GM12878 (cell line): ENCODE measurements at places on chromosomes 12 and 14. TPM values are rescaled to one million over a fixed set of nuclear protein-coding genes. Genes with fewer than 3 reads are reported as not detected.

DNA sequence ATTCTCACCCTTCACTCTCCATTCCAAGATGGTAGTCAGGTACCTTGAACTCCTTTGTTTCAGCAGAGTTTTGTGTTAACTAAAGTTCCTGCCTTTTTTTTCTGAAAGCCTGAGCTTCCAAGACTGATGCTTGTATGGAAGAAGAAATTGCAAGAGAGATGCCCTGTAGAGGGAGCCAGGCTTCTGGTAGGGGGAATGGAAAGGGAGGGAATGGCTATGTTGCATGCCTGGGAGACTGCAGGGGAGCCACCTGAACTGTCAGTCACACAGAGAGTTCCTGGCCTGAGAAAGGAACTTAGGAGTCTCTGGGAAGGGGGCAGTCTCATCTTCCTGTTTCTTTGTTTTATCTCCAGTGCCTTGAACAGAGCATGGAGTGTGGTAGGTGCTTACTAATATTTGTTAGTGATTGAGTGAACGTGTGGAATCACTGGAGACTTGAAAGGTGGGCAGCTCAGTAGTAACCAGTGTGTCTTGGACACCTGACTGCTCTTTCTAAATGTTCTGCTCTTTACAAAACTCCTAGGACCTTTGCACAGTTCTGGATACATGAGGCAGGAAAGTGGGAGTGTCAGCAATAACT, 132.2 kb downstream of the ANO4 start:
- H3K27ac ChIP-seq: no peak overlapping the region
- no peak overlapping the region for H3K4me3 ChIP-seq
- no peaks in the 10 kb centered on the region for H3K36me3 ChIP-seq
- H3K4me1 ChIP-seq: no peaks in the 10 kb centered on the region

DNA sequence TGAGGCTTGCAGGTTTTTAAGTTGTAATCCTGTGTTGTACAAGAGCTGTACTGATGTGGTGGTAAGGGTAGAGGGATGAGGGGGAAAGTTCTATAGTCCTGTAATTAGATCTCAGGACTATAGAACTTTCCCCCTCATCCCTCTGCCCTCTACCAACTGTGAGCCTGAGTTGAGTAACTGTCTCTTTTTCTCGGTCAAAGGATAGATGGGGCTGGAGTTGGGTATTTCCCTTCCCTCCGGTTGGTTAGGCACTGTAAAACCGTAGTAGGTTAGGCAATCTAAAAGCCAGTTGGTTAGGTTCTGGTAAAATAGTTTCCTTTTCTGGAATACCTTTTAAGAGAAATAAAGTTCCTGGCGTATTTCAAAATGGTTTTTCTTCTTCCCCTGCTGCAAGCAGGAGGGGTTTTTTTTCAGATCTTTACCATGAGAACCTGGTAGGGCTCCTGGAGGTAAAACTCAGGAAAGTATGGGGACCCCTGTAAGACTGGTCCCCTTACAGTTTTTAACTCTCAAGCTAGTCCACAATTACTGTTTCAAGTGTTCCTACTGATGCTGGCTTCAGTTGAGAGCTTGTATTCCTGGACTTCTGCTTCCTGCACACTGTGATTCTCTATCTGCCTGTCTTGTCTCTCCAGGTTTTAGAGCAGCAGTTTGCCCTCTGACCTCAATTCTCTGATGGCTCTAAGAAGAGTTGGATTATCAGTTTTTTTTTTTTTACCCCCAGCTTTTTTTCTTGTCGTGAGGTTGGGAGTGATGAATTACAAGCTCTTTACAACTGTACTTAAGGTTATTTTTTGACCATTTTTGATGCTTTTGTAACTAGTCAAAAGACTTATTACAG, 58.7 kb downstream of the FUT8 start:
- H3K4me1 ChIP-seq: peaks cover 25% of the 10 kb centered on the region
- H3K4me3 ChIP-seq: peak overlapping the region; percentile 30
- peak overlapping the region; percentile 59 for H3K27ac ChIP-seq
- peak; percentile 53 for DNase-seq

DNA sequence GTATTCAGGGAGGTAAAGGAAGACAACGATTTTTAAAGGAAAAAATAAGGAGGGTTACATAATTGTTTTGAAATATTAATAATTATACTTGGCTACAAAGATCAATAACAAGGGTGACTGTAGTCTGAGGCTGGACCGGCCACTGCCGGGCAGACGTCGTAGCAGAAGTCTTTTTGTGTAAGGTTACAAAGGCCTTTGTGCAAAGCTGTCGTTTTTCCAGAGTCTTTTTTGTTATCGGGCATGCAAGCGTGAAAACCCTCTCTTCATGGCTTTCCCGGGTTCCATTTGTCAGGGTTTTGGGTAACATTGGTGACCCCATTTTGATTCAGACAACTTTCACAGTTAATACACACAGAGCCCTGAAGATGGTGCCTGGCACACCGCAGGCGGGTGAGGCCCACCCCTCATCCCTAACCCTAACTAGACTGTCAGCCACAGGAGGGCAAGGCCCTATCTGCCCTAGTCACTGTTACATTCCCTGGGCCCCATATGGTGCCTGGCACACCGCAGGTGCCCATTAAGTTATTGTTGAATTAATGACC, 31.3 kb downstream of the RILPL1 start:
- H3K4me3 ChIP-seq: no peak overlapping the region
- H3K4me1 ChIP-seq: no peaks in the 10 kb centered on the region
- no peaks in the 10 kb centered on the region for H3K27me3 ChIP-seq
- no peak for DNase-seq

DNA sequence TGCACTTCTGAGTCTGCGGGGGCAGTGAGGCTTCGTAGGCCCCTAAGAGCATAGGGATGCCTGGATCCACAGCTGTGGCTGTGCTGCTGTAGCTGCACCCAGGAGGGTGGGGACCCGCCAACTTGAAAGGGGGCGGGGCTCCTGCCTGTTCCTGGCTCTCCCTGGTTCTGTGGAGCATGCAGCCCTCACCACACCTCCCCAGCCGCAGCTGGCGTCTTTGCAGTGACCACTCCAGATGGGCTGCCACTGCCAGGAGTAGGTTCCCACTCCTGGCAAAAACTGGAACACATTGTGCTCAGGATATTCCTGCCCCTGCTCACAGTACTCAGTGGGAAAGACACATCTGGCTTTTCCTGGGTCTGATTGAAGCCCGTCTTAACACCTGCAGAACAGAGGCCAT, 35.8 kb downstream of the TIMELESS start:
- peaks cover 5% of the 10 kb centered on the region for H3K36me3 ChIP-seq
- DNase-seq: no peak
- no peak overlapping the region for H3K4me3 ChIP-seq
- H3K27me3 ChIP-seq: no peaks in the 10 kb centered on the region

DNA sequence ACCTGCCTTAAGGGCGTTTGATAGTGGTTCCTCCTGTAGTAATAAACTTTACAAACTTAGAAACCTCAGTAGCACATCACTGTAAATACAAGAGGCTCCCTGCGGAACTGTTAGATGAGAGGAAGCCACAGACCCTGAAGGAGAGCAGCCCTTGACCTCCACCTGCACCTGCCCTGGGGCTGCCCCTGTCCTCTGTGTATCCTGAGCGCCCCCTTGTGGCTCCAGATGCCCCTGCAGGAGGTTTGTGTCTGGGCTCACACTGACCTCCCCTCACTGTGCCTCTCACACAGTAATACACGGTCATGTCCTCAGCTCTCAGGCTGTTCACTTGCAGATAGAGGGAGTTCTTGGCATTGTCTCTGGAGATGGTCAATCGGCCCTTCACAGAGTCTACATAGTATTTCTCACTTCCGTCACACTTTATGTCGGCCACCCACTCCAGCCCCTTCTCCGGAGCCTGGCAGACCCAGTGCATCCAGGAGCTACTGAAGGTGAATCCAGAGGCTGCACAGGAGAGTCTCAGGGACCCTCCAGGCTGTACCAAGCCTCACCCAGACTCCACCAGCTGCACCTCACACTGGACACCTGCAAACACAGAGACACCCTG, 1059.8 kb downstream of the TMEM121 start:
- peaks cover 6% of the 10 kb centered on the region for H3K4me1 ChIP-seq
- DNase-seq: no peak
- H3K36me3 ChIP-seq: no peaks in the 10 kb centered on the region
- no peak overlapping the region for H3K27ac ChIP-seq
- H3K4me3 ChIP-seq: no peak overlapping the region

DNA sequence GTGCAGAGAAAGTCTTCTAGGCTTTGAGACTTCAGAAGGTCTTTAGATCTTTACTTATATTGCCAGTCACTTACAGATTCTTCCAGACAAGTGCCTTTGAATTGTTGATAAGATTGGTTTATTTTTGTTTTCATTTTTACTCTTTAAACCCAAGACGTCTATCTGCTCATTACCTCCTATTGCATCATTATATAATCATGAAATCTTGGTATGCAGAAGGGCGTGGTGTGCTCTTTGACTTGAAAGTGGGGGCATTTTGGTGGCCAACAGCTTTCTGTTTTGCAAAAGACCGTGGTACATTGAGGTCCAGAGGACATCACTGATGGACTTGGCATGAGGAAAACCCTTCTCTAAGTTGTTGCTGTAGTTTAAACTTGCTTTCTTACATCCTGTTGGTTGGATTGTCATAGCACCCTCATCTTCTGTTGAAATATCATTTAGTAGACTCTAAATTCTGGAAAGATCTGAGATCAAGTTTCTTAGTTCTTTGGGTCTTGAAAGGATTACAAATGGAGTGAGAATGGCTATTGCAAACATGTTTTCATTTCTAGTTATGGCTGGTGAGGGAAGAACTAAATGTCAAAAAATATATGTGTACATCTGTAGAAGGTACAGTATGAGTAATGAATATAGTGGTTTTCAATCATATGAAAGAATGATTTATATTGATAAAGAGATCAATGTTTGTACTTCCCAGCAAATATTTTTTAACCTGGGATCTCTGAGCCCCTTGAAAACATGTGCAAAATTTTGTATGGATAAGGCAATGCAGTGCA, 441.8 kb downstream of the NRXN3 start:
- no peaks in the 10 kb centered on the region for H3K36me3 ChIP-seq
- no peak overlapping the region for H3K4me3 ChIP-seq
- no peak for DNase-seq
- H3K27ac ChIP-seq: no peak overlapping the region

GRCh38 chr12:12501121-12501520, 61.5 kb downstream of the DUSP16 start:
- no peak overlapping the region for H3K4me3 ChIP-seq
- peaks cover 25% of the 10 kb centered on the region for H3K4me1 ChIP-seq
- no peak overlapping the region for H3K27ac ChIP-seq
- no peaks in the 10 kb centered on the region for H3K27me3 ChIP-seq
- DNase-seq: no peak

- no peak overlapping the region for H3K4me3 ChIP-seq
- no peak overlapping the region for H3K27ac ChIP-seq
- H3K36me3 ChIP-seq: no peaks in the 10 kb centered on the region
- DNase-seq: no peak
- no peaks in the 10 kb centered on the region for H3K27me3 ChIP-seq
Measured at GRCh38 chr12:95962222-95962621, 19.1 kb downstream of the AMDHD1 start.

DNA sequence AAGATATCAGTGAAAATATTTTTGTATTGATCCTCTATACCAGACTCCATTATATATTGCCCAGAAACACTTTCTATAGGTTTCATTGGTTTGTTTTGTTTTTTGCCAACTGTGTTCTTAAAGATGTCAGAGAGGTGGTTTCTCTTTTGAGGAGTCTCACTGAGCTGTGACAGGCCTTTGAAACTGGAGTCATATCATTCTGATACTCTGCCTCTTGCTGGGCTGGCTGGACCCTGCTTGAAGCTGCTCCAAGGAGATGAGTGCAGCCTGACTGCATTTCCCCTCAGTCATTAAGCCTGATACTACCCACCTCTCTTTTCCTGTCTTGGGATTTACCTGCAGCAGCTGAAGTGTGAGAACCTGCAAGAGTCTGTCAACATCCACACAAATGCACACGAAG, 16.4 kb upstream of the TAS2R30 start:
- H3K27me3 ChIP-seq: no peaks in the 10 kb centered on the region
- DNase-seq: no peak
- H3K4me1 ChIP-seq: no peaks in the 10 kb centered on the region
- H3K36me3 ChIP-seq: peaks cover 2% of the 10 kb centered on the region; the same call in 1 of the 2 replicates
- no peak overlapping the region for H3K27ac ChIP-seq
- H3K4me3 ChIP-seq: no peak overlapping the region

GRCh38 chr14:106530423-106531107, 1004.2 kb downstream of the TMEM121 start:
- peaks cover 8% of the 10 kb centered on the region for H3K4me1 ChIP-seq
- no peak overlapping the region for H3K4me3 ChIP-seq
- H3K36me3 ChIP-seq: no peaks in the 10 kb centered on the region
- DNase-seq: peak; percentile 51

DNA sequence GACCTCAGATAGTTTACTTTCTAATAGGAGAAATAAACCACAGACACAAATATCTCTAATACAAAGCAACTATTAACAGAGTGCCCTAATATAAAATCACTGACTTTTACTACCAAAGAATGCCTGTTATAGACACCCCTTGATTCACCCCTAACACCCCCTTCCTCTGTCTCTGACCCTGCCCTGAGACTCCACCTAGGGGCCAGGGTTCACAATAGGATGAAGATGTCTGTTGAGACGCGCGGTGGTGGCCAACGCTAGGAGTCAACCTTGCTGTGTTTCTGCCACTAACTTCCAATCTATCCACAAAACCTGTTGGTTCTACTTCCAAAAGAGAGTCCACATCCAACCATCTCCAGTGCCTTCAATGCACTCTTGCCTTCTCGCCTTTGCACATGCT, 10.9 kb upstream of the TC2N start:
- H3K27me3 ChIP-seq: no peaks in the 10 kb centered on the region
- DNase-seq: no peak
- H3K36me3 ChIP-seq: no peaks in the 10 kb centered on the region
- no peak overlapping the region for H3K27ac ChIP-seq
- peaks cover 12% of the 10 kb centered on the region for H3K4me1 ChIP-seq

GRCh38 chr12:84038242-84038641, 874.4 kb downstream of the SLC6A15 start:
- no peak overlapping the region for H3K4me3 ChIP-seq
- DNase-seq: no peak
- H3K27ac ChIP-seq: no peak overlapping the region
- no peaks in the 10 kb centered on the region for H3K27me3 ChIP-seq
- H3K36me3 ChIP-seq: no peaks in the 10 kb centered on the region
- H3K4me1 ChIP-seq: no peaks in the 10 kb centered on the region

GRCh38 chr14:54902521-54903420, at the start of gene GCH1:
Gene GCH1 (minus strand): TSS chr14:54902826. CDS start chr14:54902663, 163 bp downstream.
- no peaks in the 10 kb centered on the region for H3K27me3 ChIP-seq
- peaks cover 3% of the 10 kb centered on the region for H3K4me1 ChIP-seq
- H3K36me3 ChIP-seq: no peaks in the 10 kb centered on the region
- peak within 1 kb of the TSS; percentile 76 for H3K27ac ChIP-seq
- no peak for DNase-seq

GRCh38 chr14:70789361-70789760, 20.0 kb downstream of the MAP3K9 start:
- no peak overlapping the region for H3K4me3 ChIP-seq
- DNase-seq: no peak
- no peak overlapping the region for H3K27ac ChIP-seq
- H3K36me3 ChIP-seq: no peaks in the 10 kb centered on the region; the same call in 1 of the 2 replicates
- H3K27me3 ChIP-seq: no peaks in the 10 kb centered on the region

Gene ENO2
- total RNA-seq: 65.4 and 65.5 TPM in 2 replicates

Gene GALNT9
- total RNA-seq: not detected in 2 replicates

Gene OR6C1
- not detected in 2 replicates for total RNA-seq

Gene SUDS3
- total RNA-seq: 21.1 and 21.3 TPM in 2 replicates

Gene RDH12
- not detected in 2 replicates for total RNA-seq

Gene TRPV4
- 0.08 TPM in 1 of 2 replicates, not detected in the other for total RNA-seq

Gene RAD51AP1
- 29.7 and 31.9 TPM in 2 replicates for total RNA-seq
